ENCODE measurements at places on chromosomes 3 and 15.

- DNase-seq: no peak
Observed at GRCh38 chr3:194757647-194758061, 72.0 kb downstream of the FAM43A start.

DNA sequence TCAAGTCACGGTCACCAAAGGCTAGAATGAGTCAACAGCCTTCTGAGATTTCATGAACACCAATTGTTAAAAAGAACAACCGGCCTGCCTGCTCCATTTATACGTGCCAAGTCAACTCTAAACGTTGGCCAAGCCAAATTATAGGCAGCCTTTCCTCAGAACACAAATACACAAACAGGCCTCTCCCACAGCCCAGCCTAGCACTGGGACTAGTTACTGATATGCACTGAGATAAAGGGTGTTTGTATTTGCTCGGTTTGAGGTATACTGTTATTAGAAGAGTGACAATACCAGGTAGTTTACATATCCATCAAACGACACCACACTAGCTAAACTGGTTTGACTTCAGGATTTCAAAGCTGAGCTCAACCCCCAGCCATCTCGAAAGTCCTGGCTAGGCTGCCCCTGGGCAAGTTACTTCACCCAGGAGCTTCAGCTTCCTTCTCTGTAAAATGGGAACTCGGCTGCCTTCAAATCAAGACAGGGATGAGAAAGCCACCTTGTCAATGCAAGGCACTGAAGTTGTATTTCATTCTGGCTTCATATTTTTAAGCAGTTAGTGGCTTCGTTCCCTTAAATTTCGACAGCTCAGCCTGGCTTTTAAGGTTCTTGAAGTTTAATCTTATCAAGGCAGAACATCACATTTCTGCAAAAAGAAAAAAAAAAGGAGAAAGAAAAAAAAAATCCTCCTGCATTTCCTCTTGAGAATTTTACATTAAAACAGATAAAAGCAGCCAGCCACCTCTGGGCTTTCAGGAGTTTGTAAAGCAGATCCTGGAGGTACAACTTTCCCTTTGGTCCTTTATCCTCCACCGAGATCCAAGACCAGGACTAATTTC, 4.0 kb downstream of the TLE3 start:
- DNase-seq: no peak

DNA sequence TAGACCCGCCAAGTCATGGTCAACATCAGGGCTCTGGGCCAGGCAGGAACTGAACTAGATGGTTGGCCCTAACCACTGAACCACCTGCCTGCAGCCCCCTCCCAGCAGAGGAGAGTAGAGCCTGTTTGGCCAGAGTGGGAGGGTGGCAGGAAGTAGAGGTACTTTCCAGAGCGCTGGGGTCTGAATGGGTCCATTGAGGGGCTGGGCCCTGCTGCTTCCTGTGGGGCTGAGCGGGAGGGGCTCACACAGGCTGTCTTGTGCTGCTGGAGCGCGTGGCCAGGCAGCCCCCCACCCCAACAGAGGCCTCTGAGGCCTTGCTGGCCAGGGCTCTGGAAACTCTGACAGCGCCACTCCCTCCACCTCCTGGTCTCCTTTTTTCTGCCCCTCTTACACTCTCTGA, 17.4 kb downstream of the CSPG4 start:
- no peak for DNase-seq

DNA sequence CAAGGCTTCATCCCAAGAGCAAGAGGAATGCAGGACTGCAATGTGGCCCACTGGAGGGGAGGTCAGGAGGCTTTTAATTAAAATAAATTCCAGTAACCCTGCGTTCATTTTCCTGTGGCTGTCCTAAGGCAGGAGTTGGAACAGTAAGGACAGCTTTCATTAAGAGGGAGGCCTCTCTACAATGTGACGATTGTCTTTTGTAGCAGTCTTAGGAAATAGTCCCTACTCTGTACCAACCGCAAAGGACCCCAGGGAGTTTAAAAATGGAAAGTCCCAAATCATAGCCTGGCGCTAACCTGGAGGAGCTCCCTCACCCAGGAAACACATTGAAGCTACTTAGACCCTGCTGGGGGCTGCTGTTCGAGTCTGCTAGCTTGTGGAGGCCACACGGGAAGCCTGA, 62.8 kb downstream of the SYNM start:
- DNase-seq: no peak

GRCh38 chr15:34776606-34777105, 18.7 kb downstream of the ACTC1 start:
- DNase-seq: no peak

DNA sequence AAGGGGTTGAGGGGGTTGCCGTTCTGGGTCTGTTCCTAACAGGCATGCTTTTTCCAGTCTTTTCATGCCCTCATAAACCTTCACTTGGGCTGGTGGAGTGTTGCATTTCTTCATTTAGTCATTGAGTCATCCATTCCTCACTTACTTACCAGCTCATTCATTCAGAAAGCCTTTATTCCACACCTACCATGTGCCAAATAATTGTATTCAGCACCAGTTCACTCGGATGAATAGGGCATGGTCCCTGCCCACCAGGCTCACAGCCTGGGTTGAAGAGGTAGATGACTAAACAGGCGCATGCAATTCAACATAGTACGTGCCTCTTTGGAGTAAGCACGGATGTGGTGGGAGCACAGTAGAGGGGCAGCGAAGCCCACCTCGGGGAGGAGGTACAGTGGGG, 35.1 kb upstream of the THSD4 start:
- no peak for DNase-seq

- no peak for DNase-seq
Observed at GRCh38 chr3:16739541-16740105, 134.4 kb upstream of the DAZL start.

DNA sequence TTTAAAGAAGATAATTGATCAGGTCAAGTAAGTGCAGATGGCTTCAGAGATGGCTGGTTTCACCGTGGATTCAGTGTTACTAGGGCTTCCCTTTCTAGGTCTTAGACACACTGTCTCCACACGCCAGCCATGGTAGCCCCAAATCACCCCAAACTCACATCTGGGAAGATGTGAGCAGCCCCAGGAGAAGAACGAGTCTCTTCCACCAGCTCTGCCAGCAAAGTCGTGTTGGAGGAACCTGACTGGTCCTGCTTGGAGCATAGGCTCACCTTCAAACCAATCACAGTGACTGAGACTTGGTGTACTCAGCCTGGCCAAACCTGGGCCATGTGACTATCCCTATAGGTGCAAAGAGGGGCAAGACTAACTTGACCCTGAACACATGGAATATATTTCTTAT, 296.7 kb downstream of the RPLP1 start:
- no peak for DNase-seq

- no peak for DNase-seq
Observed at GRCh38 chr15:101054991-101055390, 135.8 kb downstream of the LRRK1 start.

- DNase-seq: no peak
Observed at GRCh38 chr3:146382386-146382785, 87.0 kb downstream of the PLSCR2 start.

DNA sequence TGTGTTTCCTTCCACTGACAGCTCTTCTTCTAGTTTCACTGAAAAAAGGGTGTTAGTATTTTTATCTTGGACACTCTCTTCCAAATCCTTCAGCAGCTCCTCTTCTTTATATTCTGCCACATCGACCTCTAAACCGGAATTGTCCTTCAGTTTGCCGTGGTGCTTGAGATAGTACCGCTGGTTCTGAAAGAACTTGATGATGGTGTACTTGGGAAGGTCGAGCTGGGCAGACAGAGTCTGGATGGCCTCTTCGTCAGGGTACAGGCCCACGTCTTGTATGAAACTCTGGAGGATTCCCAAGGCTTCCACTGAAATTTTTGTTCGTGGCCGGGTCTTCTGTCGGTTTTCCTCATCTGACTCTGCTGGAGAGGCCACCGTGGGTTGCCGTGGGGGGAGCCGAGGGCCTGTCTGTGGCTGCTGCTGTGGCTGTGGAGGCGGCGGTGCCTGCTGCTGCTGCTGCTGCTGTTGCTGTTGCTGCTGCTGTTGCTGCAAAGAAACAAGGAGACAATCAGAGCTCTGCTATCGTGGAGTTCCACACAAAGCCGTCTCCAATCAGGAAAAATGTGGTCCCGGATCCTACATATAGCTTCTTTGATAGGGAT, 75.8 kb downstream of the SATB1 start:
- no peak for DNase-seq

DNA sequence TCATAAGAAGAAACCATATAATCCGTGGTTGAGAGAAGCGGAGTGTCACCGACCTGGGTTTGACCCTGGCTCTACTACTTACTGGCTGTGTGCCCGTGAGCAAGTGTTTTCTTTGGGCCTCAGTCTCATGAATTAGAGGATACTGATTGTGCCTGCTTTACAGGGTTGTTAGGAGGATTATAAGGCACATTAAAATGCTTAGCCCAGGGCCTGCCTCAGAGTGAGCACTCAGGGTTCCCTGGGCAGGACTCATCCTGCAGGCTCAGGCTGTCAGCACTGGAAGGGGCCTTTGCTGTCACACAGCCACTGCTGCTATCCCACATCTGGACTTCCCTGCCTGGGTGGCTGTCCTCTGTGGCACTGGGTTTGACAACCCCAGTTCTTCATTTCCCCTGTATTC, 4.7 kb downstream of the PLA2G4F start:
- no peak for DNase-seq

GRCh38 chr15:40863660-40864270, 10.3 kb downstream of the RHOV start:
- no peak for DNase-seq

DNA sequence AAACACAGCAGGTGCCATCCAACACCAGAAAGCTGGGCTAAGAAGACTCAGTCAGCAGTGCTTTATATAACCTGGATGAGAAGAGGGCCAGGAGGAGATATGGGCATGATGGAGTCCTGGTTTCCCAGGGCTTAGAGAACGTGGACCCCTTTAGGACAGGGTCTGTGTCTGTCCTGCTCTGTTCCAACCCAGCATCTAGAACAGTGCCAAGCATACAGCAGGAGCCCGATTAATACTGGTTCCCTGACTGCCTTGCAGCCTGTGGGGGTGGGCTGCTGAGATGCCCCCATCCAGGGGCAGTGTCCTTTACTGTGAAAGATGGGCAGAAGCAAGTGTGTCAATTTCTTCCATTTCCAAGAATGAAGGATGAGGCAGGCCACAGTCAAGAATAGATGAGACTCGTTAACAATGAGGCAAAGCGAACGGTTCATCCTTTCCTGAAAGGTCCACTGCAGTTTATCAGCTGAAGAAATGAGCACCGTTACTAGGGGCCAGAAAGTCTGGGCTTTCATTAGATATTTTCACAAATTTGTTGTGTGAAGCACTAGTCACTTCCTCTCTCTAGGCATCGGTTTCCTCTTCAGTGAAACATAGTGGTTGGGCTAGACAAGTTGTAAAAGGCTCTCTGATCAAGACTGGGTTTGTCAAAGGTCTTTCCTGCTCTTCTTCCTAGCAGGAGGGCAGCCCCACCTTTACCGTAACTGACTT, 72.0 kb upstream of the HERC1 start:
- DNase-seq: no peak

- no peak for DNase-seq
Observed at GRCh38 chr3:77373619-77374018, 333.7 kb downstream of the ROBO2 start.

- DNase-seq: no peak
Observed at GRCh38 chr15:67902579-67903009, 62.7 kb upstream of the RNU6-1 start.

DNA sequence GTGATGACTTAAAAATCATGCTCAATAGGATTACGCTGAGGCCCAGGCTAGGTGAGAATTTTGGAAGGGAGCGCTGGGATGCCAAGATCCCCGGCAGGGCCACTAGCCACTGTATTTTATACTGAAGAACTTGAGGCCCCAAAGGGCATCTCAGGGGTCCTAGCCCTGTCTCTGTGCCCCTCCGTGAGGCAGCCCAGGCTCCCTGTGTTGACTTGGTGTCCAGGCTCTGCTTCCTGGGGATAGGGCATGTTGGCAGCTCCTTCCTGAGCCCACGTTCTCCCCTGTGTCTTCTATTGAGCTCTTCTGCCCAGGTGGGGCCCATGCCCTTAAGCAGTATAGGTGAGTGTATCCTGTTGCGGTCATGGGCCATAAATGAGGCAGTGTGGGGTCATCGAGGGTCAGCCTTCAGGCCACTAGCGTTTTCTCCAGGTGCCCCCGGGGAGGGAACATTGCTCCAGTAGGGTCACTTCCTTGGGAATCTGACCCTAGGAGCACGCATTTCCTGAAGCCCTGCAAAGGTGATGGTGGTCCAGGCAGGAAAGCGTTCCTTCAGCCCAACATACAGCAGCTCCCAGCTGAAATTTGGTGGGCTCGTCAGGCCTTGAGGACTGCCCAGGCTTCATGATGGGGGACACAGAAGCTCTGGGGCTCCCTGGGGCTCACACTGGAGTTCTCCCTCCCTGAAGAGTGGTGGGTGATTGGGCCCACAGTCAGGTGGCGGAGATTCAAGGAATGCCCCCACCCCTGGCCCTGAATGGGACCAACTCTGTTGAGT, 189.4 kb downstream of the UBE3A start:
- no peak for DNase-seq

DNA sequence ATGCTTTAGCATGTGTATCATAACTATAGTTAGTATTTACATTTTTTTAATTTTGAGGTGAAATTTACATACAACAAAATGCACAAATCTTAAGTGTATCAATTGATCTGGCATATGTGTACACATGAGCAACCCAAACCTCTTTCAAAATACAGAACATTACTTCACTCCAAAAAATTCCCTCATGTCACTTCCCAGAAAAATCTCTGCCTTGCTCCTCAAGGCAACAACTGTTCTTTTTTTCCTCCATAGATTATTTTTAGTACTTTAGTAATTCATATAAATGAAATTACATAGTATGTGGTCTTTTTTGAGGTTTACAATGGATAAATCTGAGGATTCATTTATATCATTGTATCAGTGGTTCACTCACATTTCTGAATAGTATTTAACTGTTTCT, 84.9 kb downstream of the TRIM42 start:
- DNase-seq: no peak

GRCh38 chr15:83650831-83651230, 3.1 kb upstream of the ADAMTSL3 start:
- DNase-seq: no peak

DNA sequence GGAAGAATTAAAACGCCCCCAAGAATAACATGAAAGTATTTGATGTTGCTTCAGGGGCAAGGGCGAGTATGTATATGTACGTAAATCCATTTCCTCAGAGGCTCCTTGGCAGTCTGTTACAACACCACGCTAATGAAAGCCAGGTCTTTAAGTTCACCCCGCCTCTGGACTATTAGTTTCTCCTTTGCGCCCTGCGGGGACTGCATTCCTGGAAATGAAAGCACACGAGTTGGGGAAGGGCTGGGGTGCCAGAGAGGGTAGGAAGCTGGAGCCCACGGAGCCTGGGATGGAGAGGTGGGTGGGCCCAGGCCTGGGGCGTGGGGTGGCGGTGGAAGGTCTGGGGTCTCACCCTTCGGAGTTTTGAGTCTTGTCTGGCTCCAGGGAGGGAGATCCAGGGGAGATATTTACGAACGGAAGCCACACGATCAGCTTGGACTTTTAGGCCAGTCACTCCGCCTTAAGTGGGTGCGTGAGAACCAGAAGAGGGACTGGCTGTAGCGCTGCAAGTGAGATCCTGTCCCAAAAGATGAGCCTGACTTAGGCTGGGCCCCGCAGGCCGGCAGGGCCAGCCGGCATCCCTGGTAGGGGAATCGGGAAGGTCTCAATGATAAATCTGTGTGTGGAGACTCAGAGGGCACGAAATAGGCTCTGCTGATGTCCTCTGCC, 1.6 kb upstream of the PLCL2 start:
- DNase-seq: no peak

All from mesothelial cell of epicardium (in vitro differentiated cells).